ENCODE measurements at places on chromosomes 7 and 10.

GRCh38 chr10:110335314-110336064 lies 30.8 kb upstream of the SMNDC1 start:
- no peak for DNase-seq

DNA sequence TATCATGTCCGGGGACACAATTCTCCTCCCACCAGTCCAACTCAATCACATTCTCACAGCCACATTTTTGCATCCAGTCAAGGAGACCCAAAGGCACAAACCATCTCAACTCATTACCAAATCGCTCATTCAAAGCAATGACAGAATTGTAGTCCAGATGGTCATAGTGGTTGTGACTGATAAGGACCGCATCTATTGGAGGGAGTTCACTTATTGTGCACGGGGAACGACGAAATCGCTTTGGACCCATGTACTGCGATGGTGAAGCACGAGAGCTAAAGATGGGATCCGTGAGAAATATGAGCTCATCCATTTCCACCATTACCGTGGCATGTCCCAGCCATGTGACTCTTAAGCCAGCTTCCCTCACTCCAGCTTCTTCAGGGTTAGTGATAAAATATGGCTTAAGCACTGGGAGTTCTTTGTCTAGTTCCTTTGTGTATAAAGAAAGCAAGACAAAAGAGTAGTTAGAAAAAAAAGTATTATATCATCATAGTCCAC lies 29.1 kb downstream of the NAPEPLD start:
- DNase-seq, result no peak

DNA sequence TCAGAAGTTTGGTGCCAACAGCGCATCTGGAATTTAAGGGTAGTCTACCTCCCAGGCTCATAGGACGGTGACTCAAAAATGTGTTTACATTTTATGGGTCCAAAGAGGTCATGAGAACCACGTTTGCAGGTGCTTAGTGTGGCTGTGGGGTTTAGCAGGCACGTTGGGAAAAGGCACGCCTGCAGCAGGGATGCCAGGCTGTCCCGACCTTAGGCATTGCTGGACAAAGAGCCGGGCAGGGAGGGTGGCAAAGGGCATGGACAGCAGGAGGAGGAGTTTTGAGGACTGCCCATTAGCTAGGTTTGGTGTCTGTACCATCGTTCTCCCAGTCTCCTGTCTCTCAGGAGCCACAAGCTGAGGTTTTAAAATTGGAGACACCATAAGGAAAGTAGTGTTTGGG lies 104.4 kb downstream of the TRRAP start:
- no peak for DNase-seq

- no peak for DNase-seq
These were observed 804 bp downstream of the BCAP29 start for GRCh38 chr7:107580716-107581383.

GRCh38 chr7:131355917-131356777 lies 28.5 kb downstream of the MKLN1 start:
- no peak for DNase-seq

GRCh38 chr10:36301539-36301938 lies 659.4 kb upstream of the FZD8 start:
- no peak for DNase-seq

- DNase-seq, result no peak
These were observed 19.6 kb downstream of the TTYH3 start for GRCh38 chr7:2651336-2651735.

DNA sequence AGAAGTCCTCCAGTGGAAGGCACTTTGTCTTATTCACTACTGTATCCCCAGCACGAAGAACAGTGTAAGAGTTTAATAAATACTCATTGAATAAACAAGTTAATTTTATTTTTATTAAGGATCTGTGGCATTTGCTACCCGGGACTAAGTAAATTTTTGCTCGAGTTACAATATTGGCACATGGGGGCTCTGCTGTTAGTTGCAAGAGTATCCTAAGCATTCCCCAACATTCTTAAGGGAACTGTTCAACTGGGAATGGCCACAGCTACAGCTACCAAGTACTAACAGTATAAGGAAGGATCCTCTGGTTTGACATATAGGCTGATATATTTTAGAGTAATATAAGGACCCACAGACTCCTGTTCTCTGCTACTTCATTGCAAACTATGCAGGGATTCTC lies 8.7 kb upstream of the LRRTM3 start:
- no peak for DNase-seq

- DNase-seq, result no peak
These were observed 10.9 kb downstream of the OGDH start for GRCh38 chr7:44617225-44617890.

- no peak for DNase-seq
These were observed 97.1 kb upstream of the CPXM2 start for GRCh38 chr10:123988694-123989093.

- DNase-seq, result no peak
These were observed 831 bp downstream of the ZKSCAN5 start for GRCh38 chr7:99505324-99505662.

DNA sequence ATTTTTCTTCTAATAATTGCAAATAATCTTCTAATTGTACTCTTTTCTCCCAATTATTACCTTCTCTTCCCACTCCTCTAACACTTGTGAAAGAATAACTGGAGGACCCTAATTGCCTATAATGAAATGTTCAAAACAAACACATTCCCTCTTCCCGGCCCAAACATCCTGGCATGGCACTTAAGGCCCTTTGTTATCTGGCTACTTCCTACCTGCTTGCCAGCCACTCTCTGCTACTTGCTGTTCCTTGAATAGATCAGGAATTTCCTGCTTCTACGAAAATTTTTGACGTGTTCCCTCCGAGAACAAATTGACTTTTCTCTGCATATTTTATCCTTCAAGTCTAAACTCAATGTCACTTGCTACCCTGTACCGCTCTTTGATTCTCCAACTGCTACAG lies 56.1 kb upstream of the NOBOX start:
- DNase-seq, result no peak

DNA sequence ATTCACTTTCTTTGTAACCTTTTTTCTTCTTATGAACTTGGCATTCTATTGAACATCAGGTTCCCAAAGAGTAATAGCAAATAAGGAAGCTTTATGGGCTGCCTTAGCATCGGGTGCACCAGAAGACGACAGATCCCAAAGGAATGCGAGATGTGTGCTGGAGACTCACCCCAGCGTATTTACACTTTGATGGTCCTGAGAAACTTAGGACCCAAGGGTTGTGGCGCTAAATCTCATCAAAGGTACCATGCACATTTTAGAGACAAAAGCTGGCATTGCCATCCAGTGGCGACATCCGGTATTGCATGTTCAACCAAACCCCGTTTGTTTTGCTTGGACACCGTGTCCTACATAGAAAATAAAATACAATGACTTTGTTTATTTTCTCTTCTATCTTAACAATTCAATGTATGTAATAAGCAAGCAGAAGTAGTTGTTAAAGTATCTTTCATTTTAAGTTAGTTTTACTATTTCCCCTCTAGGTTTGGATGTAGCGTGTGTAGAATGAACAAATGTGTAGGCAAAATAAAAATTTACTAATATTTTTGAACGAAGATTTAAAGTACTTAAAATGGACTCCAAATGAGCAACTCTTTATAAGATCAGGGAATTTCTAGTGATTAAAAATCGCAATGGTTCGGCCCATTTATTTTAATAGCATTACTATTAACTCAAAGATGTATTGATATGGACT lies 1154.8 kb downstream of the GATA3 start:
- DNase-seq, result peak; percentile 41

DNA sequence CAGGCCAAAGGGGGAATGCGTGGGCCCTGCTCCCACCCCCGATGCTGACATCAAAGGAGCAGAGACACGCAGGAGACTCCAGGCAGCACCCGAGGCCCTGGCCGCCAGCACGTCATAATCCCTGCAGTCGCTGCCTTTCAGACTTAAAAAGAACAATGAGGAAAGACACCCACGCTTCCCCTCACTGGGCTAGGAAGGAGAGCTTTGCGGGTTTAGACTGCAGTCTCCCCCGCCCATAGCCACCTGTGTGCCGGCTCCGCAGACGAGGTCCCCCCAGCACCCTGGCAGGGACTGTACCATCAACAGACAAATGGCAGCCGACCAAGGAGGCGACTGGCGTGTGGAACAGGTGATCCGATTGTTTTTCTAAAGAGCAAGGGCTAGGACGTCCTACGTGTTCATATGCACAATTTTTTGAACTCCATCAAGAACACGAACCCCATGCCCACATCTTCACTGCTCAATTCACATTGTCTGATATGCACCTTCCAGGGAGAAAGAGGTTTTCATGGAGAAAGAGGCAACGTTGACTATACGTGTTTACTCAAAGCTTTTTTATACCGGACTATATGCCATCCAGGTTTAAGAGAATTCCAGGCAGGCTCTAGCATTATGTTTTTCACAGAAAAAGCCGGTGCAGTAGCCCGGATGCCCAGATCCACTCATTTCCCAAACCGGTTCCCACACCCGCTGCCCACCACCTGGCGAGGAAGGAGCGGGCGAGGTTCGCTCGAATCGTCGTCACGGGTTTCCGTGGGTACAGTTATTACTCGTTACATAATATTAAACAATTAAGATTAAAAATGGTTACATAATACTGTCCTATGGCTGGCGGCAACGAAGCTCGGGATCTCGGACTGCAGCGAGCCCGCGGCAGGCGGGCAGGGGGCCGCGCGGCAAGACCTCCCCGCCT lies 1.1 kb downstream of the GRB10 start:
- DNase-seq, result no peak

- DNase-seq, result no peak
These were observed 145.7 kb downstream of the PAXIP1 start for GRCh38 chr7:154857240-154857639.

GRCh38 chr7:32015133-32015532 lies 55.1 kb downstream of the PDE1C start:
- no peak for DNase-seq

- DNase-seq, result no peak
These were observed 306.6 kb downstream of the CAMK1D start for GRCh38 chr10:12655940-12656339.

DNA sequence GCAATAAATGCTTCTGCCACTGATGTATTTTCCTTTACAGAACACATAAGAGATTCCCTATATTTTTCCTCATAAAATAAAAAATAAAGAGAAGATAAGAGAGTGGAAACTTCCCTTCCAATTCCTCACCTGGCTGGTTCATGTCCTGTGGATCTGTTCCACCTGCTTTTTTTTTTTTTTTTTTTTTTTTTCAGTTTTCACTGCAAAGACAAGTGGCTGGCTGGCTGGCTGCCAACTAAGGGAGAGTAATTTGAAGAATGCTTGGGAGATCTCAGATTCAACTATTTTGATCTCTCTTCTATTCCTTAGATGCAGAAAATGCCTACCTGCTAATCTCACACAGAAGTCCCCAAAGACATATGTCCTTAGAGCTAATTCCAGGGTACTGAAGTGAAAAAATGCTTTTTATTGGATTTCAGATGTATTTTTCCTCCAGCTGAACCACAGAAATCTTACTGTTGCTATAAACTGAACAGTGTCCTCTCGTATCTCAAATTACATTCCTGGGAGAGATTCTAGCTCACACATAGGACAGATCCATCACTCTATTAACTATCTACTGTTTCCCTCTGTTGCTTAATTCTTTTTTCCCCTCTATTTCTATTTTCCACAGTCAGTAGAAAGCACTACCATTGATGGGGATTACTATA lies 120.8 kb downstream of the NRCAM start:
- no peak for DNase-seq

DNA sequence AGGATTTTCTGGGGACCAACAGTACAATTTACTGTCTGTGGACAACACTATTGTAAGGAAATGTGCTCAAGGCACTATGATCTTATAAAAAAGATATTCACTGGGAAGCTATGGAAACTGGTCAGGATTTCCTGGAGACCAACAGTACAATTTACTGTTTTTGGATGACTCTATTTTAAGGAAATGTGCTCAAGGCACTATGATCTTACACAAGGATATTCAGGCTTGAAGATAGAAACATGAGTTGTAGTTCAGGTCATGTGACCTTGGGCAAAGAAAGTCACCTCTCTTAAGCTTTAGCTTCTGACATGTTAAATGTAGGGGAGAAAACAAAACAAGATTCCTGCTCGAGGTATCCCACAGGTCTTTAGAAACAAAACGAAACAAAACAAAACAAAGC lies 1.7 kb upstream of the ITPRID1 start:
- no peak for DNase-seq

DNA sequence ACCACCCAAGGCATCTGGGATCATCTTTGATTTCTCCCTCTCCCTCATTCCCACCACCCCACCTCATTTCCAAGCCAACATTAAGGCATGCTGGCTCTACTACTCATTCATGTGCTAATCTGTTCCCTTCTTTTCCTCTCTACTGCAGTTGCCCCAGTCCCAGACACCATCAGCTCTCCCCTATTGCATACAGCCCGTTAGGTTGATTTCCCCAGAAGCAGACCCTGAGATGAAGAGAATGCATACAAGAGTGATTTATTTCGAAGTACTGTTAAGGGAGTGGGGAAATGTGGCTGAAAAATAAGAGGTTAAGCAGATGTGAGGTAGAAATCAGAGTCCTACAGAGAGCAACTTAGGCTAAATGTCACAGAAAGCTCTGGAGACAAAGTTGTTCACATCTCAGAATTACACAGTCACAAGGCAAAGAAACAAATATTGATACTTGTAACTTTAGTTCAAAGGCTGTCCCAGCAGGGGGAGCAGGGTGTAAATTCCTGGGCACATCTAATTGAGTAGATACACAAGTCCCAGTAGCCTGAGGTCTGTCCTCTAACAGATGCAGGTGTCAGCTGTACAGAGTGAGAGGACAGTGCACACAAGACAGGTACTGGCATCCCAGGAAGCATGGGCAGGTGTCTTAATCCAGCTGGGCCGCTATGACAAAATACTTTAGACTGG lies 20.9 kb downstream of the AKR1D1 start:
- no peak for DNase-seq

DNA sequence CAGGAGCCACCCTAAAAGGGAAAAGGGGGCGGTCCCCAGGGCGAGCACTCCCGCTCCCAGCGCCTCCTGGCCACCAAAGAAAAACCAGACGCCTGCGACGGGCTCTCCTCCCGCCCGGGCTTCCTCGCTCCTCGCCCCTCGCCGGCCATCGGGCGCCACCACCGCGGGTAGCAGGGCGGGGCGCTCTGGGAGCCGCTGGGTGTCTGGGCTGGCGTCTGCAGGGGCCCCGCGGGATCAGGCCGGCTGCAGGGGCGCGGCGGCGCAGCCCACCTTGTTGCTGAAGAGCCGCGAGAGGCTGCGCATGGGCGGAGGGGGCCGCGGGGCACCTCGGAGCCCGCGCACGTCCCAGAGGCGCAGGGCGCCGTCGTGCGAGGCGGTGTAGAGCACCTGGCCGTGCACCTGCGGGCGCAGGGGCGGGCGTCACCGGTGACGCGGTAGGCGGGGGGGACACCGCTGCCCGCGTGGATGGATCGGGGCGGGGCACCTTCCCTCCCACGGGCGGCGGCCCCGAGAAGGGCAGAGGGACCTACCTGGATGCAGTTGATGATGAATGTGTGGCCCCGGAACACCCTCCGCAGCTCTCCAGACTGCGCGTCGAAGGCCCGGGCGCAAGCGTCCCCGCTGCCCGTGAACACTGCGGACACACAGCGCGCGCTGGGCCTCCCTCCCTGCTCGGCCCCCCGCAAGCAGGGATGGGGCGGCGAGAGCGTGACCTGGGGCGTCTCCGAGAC lies 28.3 kb downstream of the WDR86 start:
- peak; percentile 2 for DNase-seq

- DNase-seq, result no peak
These were observed 40.2 kb downstream of the HSPA12A start for GRCh38 chr10:116702165-116702564.

GRCh38 chr7:104480529-104480928 lies 152.1 kb downstream of the LHFPL3 start:
- no peak for DNase-seq

GRCh38 chr10:15088428-15089261 lies at the start of gene ACBD7:
Gene ACBD7 (minus strand): TSS chr10:15088776. CDS start chr10:15088728, 48 bp downstream.
- DNase-seq, result peak; percentile 75

- no peak for DNase-seq
These were observed 6.4 kb downstream of the WDFY4 start for GRCh38 chr10:48690791-48691660.
